WTC11 (cell line): ENCODE measurements at places on chromosomes 13 and 19.

DNA sequence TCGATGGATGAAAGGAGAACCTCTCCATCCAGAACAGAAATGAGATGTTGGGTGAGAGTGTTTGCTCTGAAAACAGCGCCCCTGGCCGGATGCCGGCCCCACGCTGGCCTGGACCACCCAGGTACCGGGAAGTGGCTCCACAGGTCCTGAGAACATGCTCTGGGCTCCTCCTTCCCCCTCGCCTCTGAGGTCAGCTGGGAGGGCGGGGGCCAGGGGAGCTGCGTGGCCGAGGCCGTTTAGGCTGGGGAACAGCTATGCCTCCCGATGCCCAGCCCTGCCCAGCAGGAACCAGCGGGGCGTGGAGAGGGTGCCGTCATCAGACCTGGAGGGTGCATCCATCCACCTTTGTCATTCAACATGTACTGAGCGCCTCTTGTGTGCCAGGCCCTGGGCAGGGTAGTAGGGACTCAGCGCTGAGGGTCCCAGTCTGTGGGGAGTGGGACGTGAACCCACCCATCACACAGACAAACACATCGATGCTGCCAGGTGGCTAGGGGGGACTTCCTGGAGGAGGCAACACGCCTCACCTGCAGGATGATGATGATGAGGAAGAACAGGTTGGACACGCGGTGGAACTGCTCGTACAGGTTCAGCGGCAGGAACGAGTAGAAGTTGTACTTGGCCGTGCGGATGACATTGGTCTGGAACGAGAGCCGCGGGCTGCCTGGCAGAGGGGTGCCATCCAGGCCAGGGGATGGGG, 4.2 kb downstream of the ATP8B3 start:
- DNase-seq: no peak

DNA sequence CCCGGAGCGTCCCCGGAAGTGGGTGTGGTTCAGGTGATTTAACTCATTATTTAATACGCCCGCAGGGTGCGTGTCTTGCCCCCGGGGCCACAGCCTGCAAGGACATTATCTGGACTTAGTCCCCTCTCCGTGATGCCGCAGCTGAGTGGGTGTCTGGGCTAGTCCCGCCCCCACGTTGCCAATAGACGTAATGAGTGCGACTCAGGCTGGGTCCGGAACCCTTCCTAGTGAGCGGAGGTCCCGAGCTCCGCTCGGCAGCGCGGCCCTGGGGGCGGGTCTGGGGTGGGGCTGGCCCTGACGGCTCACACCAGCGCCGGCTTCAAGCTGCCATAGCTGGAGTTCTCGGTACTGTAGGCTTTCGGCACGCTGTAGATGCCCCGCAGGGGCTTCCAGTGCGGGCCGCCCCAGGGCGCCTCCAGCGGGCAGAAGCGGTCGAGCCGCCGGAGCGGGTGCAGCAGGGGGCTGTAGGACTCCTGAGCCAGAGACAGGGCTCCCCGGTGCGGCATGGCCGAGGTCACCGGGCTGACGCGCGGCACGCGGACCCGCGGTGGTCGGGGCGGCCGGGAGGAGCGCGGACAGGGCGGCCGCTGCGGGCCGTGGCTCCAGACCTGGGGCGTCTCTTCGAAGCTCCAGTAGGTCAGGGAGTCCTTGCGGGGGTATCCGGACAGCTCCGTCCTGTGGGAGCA, 918 bp upstream of the LHB start:
- DNase-seq: peak; percentile 66

- no peak for DNase-seq
These were observed 33.4 kb downstream of the COG6 start for GRCh38 chr13:39688699-39689405.

GRCh38 chr13:23695711-23696464, 125.7 kb downstream of the TNFRSF19 start:
- DNase-seq: peak; percentile 27

GRCh38 chr13:65642996-65643395, 1587.1 kb downstream of the PCDH9 start:
- no peak for DNase-seq

DNA sequence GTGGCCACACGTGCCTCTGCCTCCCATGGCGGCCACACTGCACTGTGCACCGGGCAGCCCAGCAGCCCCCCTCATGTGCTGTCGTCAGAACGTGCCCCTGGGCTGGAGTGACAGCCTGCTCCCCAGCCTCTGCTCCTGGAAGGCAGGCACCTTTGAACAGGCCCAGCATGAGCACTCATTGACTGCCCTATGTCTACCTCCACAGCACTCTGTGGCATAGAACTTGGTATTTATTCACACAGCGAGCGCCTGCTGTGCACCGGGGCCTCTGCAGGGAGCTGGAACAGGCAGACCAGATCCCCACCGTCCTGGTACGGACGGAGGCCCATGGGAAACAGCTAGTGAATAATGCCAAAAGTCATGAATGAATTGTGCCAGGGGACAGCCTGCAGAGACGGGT, 53.7 kb downstream of the DPF1 start:
- no peak for DNase-seq

- DNase-seq: no peak
These were observed 102.2 kb downstream of the PIBF1 start for GRCh38 chr13:72884101-72884500.

DNA sequence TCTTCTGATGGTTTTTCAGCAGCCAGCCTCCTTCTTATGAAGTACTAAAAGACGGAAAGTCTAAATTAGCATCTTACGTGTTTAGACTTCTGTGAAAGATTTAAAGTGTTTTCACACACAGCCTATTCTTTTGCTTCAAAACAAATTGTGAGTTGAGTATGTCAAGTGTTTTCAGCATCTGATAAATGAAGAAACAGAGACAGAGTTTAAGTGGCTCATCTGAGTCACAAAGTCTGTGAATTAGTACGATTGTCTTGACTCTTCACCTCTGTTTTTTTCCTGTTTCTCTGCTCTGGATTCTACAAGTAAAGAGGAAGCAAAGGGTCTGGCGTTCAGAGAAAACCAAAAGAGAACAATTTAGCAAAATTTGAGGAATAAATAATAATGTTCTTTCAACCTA, 116.4 kb downstream of the FRY start:
- DNase-seq: no peak

GRCh38 chr13:52811841-52812240, 36.6 kb downstream of the PCDH8 start:
- DNase-seq: no peak

GRCh38 chr19:54279406-54279962, 1.4 kb downstream of the LILRB2 start:
- DNase-seq: no peak

GRCh38 chr13:99545361-99545760, 44.1 kb downstream of the TM9SF2 start:
- no peak for DNase-seq

DNA sequence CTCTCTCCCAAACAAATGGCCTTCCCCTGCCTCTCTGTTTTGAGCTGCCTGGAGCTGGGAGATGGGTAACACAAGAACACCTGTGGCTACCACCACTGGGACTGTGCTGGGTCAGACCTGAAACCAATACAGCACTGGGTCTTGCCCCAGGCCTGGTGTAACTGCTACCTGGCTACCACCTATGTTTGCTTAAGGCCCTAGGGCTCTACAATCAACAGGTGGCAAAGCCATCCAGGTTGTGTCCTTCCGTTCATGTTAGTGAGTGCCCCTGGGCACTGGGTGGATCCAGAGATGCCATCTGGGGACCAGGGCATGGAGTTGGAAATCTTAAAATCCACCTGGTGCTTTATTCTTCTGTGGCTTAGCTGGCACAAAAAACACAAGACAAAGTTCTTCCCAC, 18.9 kb upstream of the LMO7 start:
- no peak for DNase-seq

GRCh38 chr19:49977881-49978280, 16.9 kb upstream of the SIGLEC11 start:
- no peak for DNase-seq

- DNase-seq: no peak
These were observed 9.6 kb downstream of the CPT1C start for GRCh38 chr19:49700563-49700962.

- no peak for DNase-seq
These were observed 369.0 kb downstream of the UQCRFS1 start for GRCh38 chr19:28843761-28844492.

DNA sequence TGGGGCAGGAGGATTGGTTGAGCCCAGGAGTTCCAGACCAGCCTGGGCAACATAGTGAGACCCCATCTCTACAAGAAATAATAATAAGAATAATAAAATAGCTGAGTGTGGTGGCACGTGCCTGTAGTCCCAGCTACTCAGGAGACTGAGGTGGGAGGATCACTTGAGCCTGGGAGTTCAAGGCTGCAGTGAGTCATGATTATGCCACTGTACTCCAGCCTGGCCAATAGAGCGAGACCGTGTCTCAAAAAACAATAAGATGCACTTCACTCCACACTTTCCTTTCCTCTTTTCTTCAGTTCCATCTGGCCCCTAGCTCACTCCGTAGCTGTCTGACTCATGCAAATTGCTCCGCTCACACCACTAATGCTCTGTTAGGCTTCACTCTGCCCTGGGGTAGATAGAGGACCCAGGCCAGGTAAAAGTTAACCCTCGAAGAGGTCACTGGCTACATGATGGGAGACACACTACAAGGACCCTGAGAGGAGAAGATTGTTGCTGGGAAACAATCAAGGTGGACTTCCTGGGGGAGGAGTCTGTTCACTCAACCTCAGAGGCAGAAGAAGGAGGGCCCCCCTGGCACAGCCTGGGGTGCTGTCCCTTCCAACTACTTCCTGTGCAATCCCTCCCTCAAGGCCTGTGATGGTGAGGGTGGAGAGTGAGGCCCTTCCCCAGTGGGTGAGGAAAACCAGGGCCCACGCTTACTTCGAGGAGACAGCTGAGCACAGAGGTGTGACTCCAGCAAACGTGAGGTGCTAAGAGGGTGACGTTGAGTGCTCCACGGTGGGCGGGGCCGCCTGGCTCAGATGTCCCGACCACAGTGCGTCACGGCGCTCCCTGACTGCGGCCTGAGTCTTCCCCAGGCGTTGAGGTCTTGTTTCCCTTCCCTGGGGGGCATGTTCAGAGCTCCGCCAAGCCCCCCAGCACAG, 8.8 kb upstream of the TNFSF9 start:
- no peak for DNase-seq

- no peak for DNase-seq
These were observed 461 bp upstream of the HSPB6 start for GRCh38 chr19:35757231-35757748.

DNA sequence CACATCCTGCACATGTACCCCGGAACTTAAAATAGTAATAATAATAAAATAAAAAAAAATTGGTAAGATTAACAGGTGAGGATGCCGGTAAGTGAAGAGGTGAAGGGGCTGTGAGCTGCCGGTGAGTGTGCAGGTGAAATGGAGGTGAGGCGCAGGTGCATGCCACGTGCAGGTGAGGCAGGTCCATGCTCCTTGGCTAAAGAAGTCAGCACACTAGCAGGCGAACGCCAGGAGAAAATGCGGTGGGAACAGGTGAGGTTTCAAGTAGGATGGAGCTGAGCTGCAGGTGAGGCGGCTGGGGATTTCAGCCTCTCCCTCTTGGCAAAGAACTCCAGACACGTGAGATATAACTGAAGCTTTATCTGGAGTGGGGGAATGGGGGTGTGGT, 7.5 kb upstream of the TNFSF14 start:
- DNase-seq: no peak

- no peak for DNase-seq
These were observed 525.7 kb downstream of the UQCRFS1 start for GRCh38 chr19:28687296-28687695.

DNA sequence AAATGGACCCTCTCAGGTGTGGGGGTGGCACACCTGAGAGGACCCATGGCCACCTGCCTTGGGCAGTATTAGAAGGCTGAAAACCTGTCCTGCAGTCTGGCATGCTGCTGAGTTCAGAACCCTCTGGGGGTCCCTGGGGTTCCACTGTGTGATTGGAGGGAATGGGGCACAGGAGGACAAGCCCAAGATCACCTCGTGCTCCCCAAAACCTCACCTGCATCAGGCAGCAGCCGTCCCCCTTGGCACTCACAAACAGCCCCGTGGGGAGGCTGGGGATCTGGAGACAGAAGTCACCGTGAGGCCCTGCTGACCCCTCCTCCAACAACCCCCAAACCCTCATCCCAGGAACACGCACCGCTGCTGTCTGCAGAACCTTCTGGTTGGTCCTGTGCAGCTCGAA, 14.5 kb downstream of the F2RL3 start:
- no peak for DNase-seq

GRCh38 chr19:478976-479375, 17.3 kb upstream of the MADCAM1 start:
- DNase-seq: no peak

GRCh38 chr19:6229216-6229913, 50.4 kb downstream of the MLLT1 start:
- DNase-seq: no peak

- no peak for DNase-seq
These were observed 420.9 kb upstream of the NBEA start for GRCh38 chr13:34521171-34521570.

DNA sequence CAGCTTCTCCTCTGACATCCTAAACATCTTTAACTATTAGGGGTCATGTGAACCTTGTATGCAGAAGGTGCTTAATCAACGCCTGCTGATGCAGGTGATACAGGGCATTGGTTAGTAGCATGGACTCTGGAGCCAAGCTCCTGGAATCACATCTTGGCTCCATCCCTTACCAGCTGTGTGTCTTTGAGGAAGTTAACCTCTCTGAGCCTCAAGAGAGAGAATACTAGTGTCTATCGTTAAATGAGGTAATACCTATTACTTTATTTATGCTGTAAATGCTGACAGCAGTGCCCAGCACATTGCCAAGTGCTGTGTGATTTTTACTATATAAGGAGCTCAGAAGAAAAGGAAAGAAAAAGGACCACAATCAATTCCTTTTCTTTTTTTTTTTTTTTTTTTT, 11.2 kb upstream of the SELENOW start:
- no peak for DNase-seq

DNA sequence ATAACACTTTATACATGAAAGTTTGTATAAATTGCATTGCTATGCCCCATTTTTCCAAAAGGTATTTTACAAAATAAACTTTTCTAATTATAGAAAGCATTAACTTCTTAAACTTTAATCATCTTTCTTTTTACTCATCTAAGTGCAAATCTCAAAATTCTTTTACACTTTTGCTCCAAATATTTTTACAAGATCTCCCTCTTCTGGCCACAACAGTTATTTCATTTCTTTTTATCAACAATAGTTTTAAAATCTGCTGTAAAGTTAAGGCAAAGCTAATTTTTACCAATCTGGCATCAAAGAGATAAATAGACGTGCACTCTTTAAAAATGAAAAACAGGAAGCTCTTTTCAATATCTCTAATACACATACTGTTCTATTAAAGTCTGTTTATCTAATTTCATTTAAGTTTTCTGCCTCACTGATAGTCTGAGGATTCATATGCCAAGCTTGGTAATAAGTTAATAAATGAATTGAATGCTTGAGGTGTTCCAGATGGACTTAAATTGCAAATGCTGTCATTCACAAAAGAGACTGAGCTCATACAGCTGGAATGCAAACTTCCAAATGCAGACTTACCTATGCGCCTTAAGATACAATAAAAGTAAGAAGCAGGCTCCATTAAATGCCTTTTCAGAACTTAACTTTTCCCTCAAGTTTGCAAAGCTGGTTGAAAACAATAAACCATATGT, 583.0 kb upstream of the ATXN8OS start:
- no peak for DNase-seq

DNA sequence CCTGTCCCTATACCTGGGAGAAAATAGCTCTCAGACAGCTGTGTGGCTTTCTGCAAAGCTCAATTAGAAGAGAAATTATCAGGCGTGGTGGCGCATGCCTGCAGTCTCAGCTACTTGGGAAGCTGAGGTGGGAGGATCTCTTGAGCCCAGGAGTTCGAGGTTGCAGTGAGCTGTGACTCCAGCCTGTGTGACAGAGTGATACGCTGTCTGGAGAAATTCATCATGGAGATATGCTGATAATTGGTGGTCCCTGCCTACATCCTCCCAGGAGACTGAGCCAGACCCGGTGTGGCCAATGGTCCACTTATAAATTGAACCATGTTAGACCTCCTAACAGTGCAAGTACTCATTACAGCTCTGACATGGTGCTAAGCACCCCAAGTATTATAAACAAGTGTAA, 58.7 kb upstream of the ZNF599 start:
- DNase-seq: no peak
